CD4-positive, alpha-beta T cell treated with Interleukin-4 for 4 hours (primary cell): ENCODE measurements at places on chromosomes 6 and 20.

DNA sequence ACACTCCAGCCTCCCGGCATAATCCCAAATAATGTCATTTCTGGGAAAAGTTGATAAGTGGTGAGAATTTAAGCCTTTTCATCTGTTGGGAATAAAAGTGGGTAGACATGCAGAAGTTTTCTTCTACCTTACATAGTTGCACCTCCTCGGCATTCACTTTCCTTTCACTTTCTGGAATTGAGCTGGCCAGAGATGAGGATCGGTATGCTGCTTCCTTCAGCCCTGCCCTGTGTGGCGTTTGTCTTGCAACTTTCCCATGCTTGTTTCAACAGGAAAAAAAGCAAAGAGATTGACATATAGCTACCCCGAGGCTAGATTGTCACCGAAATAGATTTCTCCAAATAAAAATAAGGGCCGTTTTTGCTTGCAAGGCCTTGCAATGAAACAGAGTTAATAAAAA, 65.8 kb upstream of the JAG1 start:
- DNase-seq: no peak

GRCh38 chr6:106789428-106790148, 160.2 kb downstream of the QRSL1 start:
- DNase-seq: no peak

DNA sequence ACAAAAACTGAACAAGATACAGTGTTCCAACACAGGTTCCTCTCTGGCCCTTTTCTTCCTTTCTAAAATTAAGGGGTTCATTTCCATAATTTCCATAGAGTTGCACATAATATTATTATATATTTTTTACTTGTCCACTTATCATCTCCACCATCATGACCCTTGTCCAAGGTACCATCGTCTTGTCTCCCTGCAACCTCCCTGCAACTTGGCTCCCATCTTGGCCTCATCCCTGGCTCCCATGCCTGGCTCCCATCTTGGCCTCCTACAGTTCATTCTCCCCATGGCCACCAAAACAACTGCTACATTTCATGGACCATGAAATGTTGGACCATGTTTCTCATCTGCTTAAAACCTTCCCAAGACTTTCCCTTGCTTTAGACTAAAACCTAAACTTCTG, 3.1 kb upstream of the KCNB1 start:
- DNase-seq: no peak

GRCh38 chr6:33860706-33861474, 57.1 kb upstream of the MLN start:
- peak; percentile 30 for DNase-seq

- DNase-seq: no peak
These were observed 323.8 kb upstream of the NOX3 start for GRCh38 chr6:155779456-155779855.

- no peak for DNase-seq
These were observed 8.5 kb upstream of the SPAG4 start for GRCh38 chr20:35607003-35607735.

DNA sequence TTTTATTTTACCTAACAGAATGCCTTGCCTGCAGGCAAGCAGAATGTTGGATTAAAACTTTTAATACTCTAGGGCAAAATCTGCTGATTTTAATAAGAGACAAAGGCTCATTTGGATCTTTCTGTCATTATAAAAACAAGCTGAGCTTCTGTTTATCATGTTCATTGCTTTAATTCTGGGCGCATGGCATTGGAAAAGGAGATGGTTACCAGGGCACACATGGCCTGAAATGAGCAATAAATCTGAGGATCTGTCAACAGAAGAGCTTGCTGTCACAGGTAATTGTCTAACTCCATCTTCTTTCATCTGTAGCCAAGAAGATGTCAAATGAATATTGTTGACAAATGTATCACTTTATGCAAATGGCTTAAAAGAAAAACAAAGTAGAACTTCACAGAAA, 439.6 kb downstream of the DOK5 start:
- DNase-seq: no peak

- no peak for DNase-seq
These were observed 92.1 kb downstream of the FOXC1 start for GRCh38 chr6:1701668-1702353.

GRCh38 chr6:163347021-163347446, 67.5 kb upstream of the QKI start:
- no peak for DNase-seq

- no peak for DNase-seq
These were observed 243.8 kb upstream of the PMEPA1 start for GRCh38 chr20:57953638-57954037.

- DNase-seq: no peak
These were observed 41.7 kb downstream of the SYNE1 start for GRCh38 chr6:152595499-152595898.

- no peak for DNase-seq
These were observed 17.2 kb downstream of the TAB2 start for GRCh38 chr6:149334682-149335160.

- DNase-seq: no peak
These were observed 2.6 kb upstream of the HLA-B start for GRCh38 chr6:31359581-31359980.

- no peak for DNase-seq
These were observed 6.4 kb downstream of the FUCA2 start for GRCh38 chr6:143505111-143505510.

GRCh38 chr20:56032251-56032650, 26.9 kb upstream of the CBLN4 start:
- DNase-seq: no peak

DNA sequence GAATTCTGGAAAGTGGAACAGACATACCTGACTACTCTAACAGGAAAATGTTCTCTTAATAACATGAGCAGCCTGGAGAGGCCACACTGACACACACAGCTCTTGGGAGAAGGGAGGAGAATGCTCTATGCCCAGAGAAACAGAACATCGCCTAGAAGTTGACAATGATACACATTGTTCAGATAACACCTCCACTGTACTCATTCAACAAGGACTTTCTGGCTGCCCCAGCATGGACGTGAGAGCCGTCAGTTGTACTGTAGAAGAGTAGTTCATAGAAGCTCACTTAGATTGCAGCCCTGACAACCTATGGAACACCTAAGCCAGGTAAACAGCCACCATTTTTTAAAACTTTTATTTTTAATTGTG, 28.9 kb downstream of the BMP7 start:
- DNase-seq: no peak

DNA sequence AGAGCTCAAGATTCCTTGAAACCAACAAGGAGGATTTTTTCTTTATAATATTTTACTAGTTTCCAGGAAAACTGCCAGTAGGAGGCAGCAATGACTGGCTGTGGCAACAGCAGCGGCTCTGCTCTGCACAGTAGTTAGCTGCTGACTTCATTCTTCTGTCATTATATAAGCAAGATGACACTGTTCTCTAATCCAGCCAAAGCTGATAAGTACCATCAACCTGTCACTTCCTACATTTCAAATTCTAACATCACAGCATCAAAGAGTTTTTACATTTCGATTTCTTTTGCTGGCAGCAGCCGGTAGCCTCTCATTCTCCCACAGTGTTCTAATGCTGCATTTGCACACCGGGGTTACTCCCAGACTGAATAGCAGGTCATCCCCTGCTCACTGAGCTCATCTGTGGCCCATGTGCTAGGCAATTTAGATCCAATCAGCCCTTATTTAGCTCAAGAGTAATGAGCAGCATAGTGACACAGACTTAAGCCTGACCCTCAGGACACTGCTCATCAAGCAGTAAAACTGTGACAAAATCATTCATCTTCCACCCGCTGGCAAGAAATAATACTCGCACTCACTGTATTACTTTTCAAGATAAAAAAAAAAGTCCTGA, 67.8 kb downstream of the MMS22L start:
- DNase-seq: peak; percentile 15

DNA sequence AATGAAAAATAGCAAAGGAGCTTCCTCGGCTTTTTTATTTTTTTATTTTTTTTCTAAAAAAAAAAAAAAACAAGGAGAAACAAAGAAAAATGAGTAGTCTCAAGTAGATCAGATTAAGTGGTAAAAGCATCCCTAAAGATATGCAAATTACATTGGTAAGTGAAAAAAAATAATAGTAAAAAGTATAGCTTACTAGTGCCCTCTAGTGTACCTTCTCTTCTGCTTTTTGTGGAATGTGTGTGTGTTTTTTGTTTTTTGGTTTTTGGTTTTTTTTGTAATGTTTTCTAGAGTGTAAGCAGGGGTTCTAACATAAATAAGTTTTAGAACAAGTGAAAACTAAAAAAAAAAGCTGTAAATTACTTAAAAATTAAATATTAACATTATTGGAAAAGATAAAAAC, 1062.0 kb downstream of the HACE1 start:
- DNase-seq: no peak

DNA sequence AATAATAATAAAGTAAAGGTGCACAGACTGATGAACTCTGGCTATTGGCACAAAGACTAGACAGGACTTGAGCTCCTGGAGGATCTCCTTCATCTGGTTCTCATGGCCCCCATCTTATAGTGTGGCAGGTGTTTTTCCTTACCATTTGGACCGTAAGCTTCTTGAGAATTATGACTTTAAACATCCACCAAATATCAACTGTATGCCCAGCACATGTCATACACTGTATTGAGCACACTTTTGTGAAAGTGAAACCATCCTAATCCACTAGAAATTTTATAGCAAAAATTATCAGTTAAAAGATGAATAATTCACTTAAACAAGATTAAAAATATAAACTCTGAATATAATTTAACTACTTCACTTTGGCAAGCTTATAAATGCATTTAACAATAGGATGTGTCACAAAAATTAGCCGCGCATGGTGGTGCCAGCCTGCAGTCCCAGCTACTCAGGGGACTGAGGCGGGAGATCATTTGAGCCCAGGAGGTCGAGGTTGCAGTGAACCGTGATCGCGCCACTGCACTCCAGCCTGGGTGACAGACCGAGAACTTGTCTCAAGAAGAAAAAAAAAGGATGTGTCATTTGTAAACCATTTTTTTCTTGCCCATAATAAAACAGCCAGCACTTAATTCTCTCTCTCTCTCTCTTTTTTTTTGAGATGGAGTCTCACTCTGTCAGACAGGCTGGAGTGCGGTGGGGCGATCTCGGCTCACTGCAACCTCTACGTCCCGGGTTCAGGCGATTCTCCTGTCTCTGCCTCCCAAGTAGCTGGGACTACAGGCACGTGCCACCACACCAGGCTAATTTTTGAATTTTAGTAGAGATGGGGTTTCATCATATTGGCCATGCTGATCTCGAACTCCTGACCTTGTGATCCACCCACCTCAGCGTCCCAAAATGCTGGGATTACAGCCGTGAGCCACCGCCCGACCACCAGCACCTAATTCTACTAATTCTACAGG, 9.1 kb downstream of the HIVEP2 start:
- peak; percentile 55 for DNase-seq

DNA sequence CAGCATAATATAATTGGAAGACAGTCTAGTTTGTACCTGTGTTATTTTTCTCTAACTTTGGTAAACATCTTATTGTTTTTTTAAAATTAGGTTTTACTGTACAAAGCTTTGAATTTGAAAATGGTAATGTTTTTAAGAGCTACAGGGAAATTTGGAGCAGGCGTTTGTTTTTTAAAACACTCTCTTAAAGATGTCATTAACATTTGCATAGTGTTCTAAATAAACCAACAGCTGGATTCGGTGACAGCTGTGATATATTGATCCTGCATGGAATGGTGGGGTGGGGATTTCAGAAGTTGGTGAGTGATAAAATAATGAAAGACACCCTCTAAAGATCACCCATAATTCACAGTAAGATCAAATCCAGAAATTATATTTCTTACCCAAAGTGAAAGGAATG, 97.9 kb upstream of the PRL start:
- no peak for DNase-seq

- DNase-seq: no peak
These were observed 411 bp downstream of the DSN1 start for GRCh38 chr20:36773107-36773596.

- no peak for DNase-seq
These were observed 212.7 kb downstream of the TMEM242 start for GRCh38 chr6:157110607-157111006.

GRCh38 chr6:135537741-135538301, 40.3 kb upstream of the AHI1 start:
- peak; percentile 15 for DNase-seq

DNA sequence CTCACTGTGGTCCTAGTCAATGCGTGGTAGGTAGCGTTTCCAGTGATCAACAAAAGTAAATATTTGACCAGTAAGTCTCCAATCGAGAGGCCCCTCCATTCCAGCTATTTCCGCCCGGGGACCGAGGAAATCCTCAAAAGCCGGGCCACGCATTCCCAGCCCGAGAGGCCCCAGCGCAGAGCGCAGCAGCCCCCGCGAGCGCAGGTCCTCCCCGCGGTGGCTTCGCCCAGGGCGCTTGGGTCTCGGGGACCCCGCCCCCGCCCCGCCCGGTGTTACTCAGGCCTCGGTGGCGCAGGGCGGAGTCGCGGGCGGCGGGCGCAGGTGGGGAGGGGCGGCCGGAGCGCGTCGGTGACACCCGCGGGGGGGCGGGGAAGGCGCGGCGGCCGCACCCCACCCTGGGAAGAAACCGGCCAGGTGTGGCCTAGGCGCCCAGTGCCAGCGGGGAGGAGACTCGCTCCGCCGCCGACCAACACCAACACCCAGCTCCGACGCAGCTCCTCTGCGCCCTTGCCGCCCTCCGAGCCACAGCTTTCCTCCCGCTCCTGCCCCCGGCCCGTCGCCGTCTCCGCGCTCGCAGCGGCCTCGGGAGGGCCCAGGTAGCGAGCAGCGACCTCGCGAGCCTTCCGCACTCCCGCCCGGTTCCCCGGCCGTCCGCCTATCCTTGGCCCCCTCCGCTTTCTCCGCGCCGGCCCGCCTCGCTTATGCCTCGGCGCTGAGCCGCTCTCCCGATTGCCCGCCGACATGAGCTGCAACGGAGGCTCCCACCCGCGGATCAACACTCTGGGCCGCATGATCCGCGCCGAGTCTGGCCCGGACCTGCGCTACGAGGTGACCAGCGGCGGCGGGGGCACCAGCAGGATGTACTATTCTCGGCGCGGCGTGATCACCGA, at the start of gene DSP:
Gene DSP, plus strand, starts transcription at position 497 of the 890 bp plus-strand sequence. Its CDS starts 245 bp downstream, at position 742.
- no peak for DNase-seq

DNA sequence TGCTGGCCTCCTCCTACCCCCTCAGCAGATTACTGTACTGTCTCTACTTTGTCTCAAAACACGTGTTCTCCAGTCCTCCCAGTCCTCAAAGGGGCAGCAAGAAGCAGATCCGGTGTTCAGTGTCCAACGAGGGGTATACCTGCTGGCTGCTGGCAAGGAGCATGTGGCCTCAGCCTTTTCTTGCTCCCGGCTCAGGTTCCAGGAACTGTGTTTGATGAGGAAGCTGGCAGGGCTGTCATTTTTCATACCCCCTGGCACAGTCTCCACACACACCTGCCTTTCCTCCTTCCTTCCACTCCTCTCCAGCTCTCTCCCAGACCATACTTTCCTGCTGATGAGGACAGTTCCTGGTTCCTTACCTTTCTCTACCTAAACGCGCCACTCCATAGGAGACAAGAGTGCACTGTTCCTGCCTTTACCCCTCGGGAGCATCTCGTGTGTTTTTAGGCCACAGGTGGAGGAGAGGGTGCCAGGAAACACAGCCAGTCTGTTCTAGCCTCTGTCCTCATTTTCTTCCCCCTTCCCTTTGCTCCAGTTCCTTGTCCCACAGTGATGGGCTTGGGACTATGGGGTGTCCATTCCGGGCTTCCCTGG, 77.2 kb downstream of the SSR1 start:
- no peak for DNase-seq

DNA sequence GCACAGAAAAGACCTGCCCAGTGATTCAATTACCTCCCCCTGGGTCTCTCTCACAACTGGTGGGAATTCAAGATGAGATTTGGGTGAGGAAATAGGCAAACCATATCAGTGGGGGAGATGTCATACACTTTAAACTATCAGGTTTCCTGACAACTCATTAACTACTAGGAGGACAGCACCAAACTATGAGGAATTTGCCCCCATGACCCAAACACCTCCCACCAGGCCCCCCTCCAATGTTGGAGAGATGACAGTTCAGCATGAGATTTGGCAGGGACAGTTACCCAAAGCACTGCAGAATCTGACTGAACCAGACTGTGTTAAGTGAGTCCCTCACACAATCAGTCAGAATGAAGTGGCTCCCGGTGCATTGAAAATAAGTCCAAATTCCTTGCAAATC, 148.0 kb downstream of the TTLL2 start:
- DNase-seq: no peak
